Activated T-cell treated with anti-CD3 and anti-CD28 coated beads, Interleukin-2, amount 50 U/mL, for 1 hour (primary cell): ENCODE measurements at places on chromosomes 12 and 14.

DNA sequence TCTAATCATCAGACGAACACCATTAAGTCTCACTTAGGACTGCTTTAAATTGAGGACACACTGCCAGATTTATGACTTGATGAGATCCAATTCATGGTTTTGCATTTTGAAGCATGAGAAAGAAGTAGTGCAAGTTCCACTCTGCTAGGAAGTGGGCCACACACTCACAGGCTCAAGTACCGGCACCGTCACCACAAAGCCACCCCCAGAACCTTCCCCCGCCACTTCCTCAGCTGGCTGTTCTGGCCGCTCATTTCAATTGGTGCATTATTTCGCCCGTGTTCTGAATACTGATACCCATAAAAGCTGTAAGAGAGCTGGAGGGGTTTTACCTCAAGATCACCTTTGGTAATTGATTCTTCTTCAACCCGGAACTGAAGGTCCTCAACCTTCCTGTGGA lies 70.1 kb downstream of the CLIP1 start:
- DNase-seq = no peak

- DNase-seq = no peak
Observed at GRCh38 chr14:80202888-80203562, 8.3 kb downstream of the DIO2 start.

GRCh38 chr12:5499566-5500330 lies 67.8 kb downstream of the NTF3 start:
- DNase-seq = no peak

GRCh38 chr14:99729991-99730875 lies 46.1 kb downstream of the CYP46A1 start:
- peak; percentile 80 for DNase-seq

DNA sequence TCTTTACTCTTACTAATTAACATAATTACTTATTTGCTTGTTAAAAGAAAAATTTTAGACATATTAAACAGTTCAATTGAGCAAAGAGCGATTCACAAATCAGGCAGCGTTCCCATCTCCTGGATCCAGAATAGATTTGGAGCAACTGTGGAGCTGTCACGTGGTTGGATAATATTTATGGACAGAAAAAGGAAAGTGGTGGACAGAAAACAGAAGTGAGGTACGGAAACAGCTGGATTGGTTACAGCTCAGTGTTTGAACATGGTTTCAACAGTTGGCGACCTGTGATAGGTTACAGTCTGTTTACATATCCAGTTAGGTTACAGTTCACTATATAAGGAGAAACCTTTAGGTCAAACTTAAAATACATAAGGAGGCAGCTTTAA lies 19.7 kb upstream of the FAM234B start:
- DNase-seq = no peak

DNA sequence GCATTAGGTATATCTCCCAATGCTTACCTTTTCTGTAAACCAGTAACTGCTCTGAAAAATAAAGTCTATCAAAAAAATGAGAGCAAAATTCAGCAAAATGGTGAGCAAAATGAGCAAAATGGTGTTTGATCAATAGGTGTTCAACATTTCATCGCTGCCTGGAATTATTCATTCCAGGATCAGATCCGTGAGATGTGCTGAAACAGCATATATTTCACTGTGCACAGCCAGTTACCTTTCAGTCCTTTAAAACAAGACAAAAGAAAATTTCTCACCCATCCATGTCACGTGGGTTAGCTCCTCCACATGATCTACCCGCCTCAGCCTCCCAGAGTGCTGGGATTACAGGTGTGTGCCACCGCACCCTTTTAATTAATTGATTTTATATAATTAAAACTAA lies 8.1 kb upstream of the FGF23 start:
- no peak for DNase-seq

DNA sequence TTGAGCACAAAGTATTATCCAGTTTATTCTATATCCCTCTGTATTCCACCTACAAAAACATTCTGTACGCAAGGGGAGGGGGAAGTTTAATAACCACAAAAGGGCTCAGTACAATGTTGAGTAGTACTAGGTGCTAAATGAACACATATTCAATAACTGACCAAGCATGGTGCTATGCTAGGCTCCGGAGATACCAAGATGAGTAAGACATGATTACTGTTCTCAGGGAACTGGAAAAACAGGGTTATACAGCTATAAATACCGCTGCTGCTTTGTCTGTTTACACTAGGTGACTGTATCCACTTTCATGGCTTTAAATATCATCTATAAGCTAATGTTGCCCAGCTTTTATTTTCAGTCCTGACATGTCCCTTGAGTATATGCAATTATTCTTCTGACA lies 135.8 kb downstream of the INSM2 start:
- no peak for DNase-seq

- DNase-seq = no peak
Observed at GRCh38 chr12:129083121-129083840, 230.0 kb downstream of the GLT1D1 start.

DNA sequence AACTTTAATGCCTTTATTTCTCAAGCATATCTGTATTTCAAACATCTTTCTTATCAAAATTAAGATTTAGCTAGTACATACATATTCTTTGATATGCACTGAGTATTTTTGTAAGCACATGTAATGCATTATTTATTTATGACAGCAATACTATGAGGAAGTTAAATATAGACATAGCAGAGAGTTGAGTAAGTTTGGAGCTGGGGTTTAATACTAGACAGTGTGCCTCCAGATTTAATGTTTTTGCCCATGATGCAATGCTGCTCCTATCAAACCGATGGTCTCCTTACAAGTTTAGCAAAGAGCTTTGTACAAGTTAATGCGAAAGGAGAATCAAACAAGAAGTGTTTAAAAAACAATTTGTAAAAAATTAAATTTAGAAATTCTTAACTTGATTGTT lies 826.6 kb upstream of the MGAT4C start:
- no peak for DNase-seq

DNA sequence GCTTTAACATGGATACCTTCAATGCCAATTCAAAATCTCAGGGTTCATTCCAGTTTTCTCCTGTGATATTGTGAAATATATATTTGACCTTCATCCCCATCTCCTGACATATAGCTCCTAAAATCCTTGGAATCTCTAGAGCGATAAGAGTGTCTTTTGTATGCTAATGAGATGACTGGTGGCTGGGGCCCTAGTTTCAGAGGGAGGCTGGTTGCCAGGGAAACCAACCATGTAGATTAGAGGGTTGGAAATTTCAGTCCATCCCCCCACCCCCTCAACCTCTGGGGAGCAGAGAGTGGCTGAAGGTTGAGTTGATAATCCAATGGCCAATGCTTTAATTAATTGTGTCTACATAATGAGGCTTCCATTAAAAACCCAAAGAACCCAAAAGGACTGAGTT lies 59.4 kb downstream of the SDR9C7 start:
- no peak for DNase-seq

DNA sequence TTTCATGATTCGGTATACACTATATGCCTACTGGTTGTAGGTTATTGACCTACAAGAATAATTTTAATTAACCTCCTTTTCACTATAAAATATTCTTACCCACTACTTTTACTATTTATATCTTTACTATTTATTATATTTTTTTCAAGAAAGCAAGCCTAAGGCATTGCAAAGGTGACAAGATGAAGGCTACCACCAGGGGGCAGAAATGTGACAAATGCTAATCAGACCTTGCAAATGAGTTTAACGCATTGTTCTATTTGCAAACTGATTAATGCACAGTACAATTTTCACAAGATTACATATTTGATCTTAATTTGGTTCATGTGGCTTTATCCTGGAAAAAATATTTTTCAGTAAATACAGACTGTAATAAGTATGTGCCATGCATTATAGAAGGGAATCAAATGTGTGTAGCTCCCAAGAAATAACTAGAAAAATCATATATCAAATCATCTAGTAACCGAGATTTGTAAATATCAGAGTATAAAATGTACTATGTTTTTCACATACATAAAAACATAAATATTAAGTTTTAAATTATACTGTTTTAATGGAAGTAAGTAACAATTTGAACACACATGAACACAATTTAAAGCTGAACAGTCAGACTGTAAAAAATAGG lies 107.0 kb downstream of the ADAMTS20 start:
- DNase-seq = peak; percentile 21

DNA sequence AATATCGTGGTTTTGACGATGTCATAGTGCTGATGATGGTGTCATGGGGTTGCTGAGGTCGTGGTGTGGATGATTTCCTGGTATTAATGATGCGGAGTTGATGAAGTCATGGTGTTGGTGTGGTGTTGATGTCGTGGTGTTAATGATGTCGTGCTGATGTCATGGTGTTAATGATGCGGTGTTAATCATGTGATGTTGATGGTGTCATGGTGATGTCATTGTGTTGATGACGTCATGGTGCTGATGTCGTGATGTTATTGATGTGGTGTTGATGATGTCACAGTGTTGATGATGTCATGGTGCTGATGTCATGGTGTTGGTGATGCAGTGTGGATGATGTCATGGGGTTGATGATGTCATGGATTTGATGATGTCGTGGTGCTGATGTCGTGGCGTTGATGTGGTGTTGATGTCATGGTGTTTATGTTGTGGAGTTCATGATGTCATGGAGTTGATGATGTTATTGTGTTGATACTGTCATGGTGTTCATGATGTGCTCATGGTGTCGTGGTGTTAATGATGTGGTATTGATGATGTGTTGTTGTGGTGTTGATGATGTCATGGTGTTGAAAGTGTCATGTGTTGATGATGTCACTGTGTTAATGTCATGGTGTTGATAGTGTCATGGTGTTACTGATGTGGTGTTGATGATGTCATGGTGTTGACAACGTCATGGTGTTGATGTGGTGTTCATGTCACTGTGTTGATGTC lies 48.5 kb upstream of the RIMBP2 start:
- DNase-seq = no peak

- no peak for DNase-seq
Observed at GRCh38 chr14:37655418-37655817, 60.0 kb downstream of the TTC6 start.

DNA sequence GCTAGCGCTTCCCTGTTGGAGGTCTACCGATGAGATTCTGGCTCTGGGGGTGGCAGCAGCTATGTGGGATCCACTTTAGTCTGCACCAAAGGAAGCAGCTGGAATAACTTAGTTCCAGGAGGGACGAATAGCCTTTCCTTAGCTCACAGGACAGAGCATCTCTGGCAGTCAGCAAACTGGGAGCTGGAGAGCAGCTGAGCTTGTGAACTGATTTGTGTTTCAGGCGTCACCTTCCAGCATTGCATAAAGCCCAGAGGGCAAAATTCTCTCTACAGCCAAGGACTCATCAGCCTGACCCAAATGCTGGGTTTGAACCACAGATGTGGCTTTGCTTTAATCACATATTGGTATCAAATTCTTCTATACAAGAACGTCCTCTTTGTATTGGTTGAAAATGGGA lies 81.9 kb upstream of the PELI2 start:
- DNase-seq = no peak

GRCh38 chr12:54175200-54175963 lies 13.4 kb downstream of the SMUG1 start:
- no peak for DNase-seq

- DNase-seq = no peak
Observed at GRCh38 chr12:57604992-57605810, 577 bp downstream of the DTX3 start.

GRCh38 chr12:53456654-53457366 lies 4.9 kb downstream of the PCBP2 start:
- DNase-seq = no peak

DNA sequence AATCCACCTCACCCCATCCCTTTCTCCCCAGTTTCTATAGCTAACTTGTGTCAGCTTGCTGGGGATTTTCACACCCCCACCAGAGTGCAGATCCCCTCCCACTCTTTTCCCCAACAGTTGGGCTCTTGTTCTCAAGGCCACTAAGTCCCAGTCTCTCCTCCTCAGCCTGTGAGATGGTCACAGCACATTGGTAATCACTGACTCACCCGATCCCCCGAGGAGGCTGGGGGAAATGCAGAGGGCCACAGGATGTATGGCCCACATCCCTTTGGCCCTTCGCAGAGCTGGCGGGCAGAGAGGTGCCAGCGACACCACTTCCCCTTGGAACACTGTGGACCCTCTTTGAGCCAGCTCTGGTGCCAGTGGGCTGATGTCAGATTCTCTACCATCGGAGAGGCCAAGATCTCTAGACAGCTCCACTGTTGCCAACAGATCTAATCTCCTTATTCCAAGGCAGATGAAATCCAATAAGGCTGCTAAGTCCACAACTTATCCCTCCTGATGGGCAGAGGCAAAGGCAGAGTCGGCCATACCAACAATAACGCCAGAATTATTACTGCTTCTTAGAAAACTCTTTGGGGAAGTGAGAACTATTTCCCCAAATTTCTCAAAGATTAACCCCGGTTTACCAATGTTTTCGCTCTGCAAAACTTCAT lies 1.6 kb downstream of the FMNL3 start:
- DNase-seq = no peak

DNA sequence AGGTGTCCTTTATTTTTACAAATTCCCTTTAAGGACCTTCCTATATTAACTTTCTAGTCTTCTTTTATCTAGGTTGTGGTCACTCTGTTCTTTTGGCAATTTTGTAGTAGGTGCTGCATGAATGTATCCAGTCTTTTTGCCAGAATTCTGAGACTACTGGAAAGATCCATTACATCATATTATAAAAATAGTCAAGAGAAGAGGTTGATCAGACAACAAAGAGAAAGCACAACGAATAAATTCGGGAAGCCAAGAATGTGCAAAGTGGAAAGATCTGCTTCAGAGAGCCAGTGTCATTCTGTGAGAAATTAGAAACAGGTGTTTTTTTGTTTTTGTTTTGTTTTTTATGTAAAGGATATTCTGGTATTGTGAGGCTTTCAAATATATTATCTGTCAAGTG lies 15.8 kb upstream of the SLC16A7 start:
- DNase-seq = no peak

DNA sequence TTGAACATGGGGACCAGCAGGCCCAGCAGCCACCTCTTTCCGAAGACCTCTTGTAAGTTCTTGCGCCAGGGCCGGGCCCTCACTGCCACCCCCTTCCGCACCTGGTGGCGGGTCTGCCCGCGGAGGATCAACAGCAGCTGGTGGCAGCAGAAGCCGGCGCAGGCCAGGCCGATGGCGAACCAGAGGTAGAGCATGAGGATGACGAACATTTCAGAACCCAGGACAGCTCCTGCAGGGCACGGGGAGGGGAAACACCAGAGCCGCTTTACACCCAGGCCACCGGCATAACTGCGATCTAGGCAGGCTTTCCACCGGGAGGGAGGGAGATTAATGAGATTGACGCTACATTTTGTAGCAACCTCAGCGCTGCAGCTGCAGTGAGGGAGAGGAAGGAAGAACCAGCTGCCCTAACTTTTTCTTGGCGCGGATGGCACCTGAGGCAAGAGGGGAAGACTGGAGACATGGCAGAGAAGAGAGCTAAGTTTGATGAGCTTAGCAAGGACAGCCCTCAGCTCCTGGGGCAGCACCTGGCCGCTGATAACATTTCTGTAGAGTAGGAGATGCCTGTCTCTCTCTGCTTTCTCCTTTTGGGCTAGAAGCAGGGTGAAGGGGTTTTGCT lies 7.8 kb downstream of the ZDHHC22 start:
- peak; percentile 55 for DNase-seq
